ENCODE measurements at places on chromosomes 2 and 18.

DNA sequence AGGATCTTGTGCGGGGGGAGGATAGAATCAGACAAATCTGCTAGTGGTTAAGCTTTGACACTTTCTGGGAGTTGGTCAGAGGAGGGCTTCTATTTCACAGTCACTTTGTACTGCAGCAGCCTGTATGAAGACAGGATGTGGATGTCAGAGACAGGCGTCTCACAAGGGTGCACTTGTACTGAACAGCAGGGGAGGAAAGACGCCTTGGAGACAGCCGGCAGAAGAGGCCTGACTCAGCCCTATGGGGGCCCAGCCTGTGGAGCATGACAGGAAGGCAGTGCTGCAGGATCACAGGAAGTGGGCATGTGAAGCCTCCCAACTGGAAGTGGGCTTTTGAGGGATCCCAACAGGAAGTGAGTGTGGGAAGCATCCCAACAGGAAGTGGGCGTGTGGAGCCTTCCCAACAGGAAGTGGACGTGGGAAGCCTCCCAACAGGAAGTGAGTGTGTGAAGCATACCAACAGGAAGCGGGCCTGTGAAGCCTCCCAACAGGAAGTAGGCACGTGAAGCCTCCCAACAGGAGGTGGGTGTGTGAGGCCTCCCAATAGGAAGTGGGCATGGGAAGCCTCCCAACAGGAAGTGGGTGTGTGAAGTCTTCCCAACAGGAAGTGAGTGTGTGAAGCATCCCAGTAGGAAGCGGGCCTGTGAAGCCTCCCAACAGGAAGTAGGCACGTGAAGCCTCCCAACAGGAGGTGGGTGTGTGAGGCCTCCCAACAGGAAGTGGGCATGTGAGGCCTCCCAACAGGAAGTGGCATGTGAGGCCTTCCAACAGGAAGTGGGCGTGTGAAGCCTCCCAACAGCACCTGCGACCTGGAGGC, 212.3 kb downstream of the SNTG2 start:
- DNase-seq: no peak

DNA sequence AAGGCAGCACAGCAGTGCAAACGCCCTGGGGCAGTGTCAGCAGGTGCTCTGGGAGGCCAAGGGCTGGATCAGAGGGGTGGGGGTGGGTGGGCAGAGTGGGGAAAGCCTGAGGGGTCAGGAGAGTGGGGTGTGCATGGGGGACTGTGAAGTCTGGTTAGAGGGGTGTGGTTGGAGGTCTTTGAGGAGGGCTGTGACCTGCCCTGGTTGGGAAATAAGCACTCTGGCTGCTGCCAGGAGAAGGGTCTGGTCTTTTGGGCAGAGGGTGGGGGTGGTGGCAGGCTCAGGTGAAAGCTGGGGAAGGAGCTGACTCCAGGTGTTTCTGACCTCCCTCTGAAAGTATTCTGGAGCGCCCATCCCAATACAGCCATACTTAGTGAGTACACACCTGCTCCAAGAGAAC, 4.2 kb downstream of the ALPI start:
- DNase-seq: no peak

- DNase-seq: no peak
Observed at GRCh38 chr18:13254971-13255927, 36.7 kb downstream of the LDLRAD4 start.

- no peak for DNase-seq
Observed at GRCh38 chr18:21181766-21182165, 60.3 kb upstream of the GREB1L start.

GRCh38 chr2:159157361-159158209, 128.9 kb downstream of the WDSUB1 start:
- DNase-seq: no peak

- DNase-seq: no peak
Observed at GRCh38 chr2:136751406-136751805, 13.9 kb upstream of the THSD7B start.

DNA sequence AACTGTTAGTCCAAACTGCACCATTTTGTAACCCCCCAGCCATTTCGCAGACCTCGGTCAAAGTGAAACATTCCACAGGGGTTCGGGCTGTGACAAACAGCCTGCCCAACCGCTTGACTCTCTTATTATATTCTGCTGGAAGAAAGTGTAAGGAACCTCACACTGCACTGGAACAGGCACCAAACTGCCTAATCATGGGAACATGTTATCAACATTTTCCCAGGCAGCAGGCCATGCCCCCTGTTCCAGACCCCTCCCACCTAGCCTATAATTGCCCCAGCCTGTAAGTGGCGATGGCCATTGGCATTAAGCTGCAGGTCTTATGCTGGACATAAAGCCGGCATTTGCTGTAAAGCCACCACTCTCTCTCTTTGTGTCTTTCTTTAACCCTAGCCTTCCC, 16.9 kb downstream of the LYG2 start:
- DNase-seq: no peak

DNA sequence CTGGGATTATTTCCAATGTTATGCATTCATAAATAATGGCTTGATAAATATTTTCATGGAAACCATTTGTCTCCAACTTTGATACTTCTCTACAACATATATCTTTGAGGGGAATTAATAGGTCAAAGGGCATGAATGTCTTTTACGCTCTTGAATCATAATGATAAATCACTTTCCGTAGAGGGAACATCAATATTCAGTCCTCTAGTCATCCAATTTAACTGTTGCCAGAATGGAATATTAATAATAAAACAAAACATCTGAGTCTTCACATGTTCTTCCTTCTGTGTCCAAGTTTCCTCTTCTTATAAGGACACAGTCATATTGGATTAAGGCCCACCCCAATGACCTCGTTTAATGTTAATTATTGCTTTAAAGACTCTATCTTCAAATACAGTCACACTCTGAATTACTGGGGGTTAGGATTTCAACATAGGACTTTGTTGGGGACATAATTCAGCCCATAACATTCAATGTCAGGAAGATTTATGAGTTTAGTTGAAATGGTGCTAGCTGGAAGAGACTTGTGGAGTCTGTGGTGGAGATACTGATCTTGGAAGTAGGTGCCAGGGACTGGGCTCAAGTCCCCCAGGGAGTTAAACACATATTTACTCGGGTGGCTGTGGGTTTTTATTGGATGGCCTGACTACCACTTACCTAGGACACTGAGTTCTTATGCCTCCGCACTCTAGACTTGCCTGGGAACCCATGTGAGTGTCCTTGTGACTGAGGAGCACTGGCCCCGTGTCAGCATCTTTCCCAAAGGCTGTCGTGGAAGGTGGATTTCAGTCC, 85.0 kb upstream of the SEC11C start:
- DNase-seq: no peak

- DNase-seq: no peak
Observed at GRCh38 chr2:142877216-142877838, at the start of gene KYNU. KYNU (plus strand) TSS chr2:142877664; CDS start chr2:142885368, 7,704 bp downstream.

GRCh38 chr2:226873051-226873620, 37.3 kb downstream of the RHBDD1 start:
- no peak for DNase-seq

DNA sequence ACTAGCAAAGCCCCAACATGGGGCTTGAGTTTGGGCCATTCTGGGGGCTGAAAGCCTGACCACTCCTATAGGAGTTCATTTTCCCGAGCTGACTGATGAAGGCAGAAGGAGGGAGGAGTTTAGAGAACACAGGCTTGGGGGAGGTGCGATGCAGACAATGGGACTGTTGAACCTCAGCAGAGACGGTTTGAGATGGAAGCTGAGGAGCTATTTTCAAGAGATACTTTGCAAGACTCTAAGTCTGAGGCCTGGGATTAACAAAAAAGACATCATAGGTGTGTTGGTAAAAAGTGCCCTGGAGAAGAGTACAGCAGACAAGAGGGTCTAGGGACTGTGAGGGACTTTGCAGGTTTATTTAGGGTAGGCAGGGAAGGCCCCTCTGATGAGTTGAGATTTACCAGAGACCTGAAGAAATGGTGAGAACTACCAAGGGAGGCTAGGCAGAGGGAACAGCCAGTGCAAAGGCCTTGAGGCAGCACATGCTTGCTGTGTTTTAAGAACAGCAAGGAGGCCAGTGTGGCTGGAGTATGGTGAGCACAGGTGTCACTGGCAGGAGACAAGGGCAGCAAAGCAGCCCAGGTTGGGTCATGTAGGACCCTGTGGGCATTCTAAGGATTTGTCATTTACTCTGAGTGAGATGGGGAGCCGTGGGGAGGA, 31.6 kb downstream of the PCBP1 start:
- DNase-seq: no peak

DNA sequence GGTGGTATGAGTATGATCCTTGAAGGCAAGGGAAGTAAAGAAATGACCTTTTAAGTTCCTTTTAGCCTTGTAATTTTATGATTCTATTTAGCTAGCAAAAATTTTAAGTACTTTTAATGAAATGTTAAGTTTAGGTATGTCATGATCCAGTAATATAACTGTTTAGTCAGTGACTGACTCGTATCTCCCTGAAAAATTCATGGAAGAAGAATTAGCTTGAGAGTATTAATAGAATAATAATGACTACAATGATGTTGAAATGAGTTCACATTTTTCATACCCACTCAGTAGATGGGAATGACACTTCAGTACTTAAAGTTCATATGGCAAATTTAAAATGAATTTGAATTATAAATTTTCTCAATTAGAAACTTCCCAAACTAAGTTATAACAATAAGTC, 14.6 kb downstream of the RAB3GAP1 start:
- DNase-seq: no peak

Data from right lung (tissue), 10 donors.